Stimulated activated CD4-positive, alpha-beta T cell treated with anti-CD3 and anti-CD28 coated beads, Interleukin-4, amount 100 ng/mL, for 4 hours (primary cell): ENCODE measurements at places on chromosomes 2 and 18.
A peak's percentile ranks its signal among the peaks of the same experiment; 100 is the strongest.

DNA sequence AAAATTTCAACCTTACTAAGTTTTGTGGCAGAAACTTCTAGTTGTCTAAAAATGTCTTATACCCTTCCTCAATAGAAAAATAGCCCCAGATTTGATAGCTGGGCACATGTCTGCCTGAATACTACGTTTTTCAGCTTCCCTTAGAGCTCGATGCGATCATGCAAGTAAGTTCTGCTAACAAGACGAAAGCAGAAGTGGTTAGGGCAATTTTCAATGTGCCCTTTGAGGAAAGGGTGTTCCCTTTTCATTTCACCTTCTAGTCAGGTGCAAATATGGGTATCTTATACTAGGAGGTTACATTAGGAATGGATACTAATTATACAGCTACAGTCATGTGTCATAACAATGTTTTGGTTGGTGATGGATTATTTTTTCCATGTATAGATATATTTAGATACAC lies 1572.1 kb upstream of the LRRTM1 start:
- no peak for DNase-seq

GRCh38 chr2:45585267-45585861 lies 25.7 kb downstream of the SRBD1 start:
- no peak for DNase-seq

- no peak for DNase-seq
These were observed 55.0 kb downstream of the COL6A3 start for GRCh38 chr2:237358721-237359517.

- no peak for DNase-seq
These were observed 101.0 kb upstream of the DNAJC10 start for GRCh38 chr2:182615036-182615435.

- DNase-seq, result no peak
These were observed 19.9 kb downstream of the TOGARAM2 start for GRCh38 chr2:29000956-29001355.

GRCh38 chr2:109238580-109238979 lies 109.6 kb downstream of the SH3RF3 start:
- DNase-seq, result no peak

GRCh38 chr18:3321133-3321812 lies 59.3 kb downstream of the MYL12B start:
- DNase-seq, result no peak

DNA sequence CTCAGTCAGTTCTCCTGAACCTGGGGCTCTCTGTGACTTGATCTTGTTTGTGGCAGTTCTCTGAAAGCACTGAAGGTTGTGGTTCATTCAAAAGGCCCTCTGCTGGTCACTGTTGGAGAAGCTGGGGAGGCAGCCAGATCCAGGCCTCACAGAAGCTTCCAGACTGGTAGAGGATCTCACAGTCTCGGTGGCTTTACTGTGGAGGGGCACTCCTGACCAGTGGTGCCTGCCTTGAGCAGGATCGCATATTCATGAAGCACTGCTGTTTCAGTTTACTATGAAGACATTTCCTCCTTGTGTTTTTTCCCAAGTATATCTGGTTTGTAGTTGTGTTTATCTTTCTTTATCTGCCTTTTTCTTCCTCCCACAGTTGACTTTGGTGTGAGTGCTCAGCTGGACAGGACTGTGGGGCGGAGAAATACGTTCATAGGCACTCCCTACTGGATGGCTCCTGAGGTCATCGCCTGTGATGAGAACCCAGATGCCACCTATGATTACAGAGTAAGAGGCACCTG lies 133.9 kb downstream of the MAP4K4 start:
- peak; percentile 53 for DNase-seq

DNA sequence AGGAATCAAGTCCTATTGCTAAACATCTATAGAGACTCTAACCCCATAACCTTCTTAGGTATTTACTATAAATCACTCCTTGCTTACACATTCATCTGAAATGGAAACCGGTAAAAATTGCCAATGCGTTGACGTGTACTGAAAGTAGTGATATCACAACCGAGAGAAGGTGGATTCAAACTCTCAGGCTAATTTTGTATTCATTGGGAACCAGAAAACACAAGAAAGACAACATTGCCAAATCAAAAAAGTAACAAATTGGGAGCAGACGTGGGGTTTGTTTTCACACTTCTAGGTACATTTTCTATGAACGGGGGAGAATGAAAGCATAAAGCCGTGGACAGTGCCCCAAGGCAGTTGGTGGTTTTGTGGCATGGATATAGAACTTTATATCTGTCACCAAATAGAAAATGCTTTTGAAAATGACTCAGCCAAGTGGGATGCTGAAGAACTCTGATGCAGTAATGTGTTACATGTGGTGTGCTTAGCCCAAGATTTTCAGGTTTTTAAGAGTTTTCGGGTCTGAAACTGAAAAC lies 155.1 kb upstream of the RASGRP3 start:
- DNase-seq, result no peak

- DNase-seq, result no peak
These were observed 8.8 kb downstream of the GPR55 start for GRCh38 chr2:230916218-230916617.

DNA sequence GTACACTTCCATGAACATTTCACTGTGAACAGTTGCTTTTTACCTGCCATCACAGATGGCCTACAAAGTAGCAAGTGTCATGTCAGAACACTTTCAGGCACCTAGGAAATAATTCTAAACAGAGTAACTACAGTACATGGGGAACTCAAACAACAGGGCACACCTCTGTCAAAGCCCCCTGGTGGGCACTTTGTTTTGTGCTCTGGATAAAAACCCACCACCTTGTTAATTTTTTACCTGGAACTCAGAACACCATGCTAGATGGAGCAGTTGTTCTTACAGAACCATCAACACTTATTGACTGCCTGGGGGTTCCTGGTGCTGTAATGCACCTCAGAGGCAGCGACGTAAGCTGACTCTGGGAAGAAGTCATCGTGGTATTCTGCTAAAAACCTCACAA lies 2.3 kb downstream of the MSL3B start:
- DNase-seq, result no peak

DNA sequence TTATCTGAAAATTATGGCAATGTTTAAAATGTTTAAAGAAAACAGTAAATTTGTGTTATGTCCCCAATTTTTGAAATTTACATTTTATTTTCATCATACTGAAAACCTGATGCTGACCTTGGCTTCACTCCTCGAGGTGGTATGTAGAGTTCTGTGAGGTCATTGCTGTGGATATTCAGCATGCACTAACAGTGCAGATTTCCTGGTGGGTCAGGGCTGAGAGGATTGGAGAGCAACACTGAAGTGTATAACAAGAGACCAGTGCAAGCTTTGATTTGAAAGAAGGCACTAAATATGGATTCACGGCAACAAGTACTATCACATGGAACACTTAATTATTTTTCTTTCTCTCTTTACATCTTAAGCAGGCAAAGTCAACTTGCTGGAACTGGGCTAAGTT lies 134.1 kb downstream of the SLC8A1 start:
- no peak for DNase-seq

DNA sequence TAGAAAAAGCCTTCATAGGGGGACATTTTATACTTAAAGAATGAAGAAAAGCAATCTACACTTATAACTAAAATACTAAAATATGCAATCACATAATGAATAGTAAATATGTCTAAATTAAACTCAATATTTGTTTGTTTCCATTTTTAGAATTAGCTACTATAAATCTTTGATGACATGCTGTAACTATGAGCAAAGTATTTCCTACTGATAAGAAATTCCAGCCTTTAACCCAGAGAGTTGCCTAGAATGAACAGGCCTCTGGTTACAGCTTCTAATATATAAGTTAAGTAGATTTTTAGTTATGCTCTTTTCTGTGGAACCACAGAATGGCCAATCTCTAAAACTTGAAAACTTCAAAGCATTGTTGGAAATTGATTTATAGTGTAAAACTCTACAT lies 1465.6 kb upstream of the ZEB2 start:
- DNase-seq, result no peak

GRCh38 chr2:212592695-212593094 lies 54.1 kb upstream of the ERBB4 start:
- no peak for DNase-seq

GRCh38 chr2:193517615-193518014 lies 1322.9 kb upstream of the TMEFF2 start:
- no peak for DNase-seq

DNA sequence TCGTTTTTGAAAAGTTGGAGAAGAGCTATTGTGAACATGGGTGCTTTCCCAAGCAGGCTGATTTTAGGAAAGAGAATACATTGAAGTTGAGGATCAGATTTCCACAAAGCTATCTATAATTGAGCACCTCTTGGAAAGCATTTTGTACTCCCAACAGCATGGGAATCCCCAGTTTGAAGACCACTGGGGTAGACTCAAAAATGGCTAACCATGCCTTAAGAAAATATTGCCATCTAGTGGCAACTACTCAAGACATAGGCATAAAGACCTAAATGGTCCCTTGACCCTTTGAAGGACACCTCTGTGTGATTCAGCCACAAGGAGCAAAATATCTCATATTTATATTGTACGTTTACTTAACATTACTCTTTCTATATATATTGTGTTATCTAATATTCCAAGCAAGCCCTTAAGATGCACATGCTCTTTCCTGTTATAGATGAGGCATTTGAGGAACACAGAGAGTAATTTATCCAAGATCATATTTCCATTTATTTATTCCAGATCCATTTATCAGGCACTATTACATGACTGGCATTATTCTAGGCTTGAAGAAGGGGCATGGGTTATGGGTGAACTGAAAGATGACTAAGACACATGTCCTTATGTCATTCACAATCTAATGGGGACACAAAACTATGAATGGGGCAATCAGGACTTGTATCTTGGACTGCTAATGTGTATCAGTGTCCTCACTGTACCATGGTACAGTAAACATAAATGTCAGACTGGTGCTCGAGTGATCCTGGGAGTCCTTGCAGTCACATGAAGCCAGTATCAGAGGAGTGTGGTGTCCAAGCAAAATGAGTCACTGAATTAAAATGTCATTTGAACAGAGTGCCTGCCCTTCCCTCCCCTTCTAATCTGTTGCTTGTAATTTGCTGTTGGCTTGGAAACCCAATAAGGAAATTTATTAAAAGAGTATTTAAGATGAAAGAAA lies 121.0 kb upstream of the XPO1 start:
- no peak for DNase-seq

DNA sequence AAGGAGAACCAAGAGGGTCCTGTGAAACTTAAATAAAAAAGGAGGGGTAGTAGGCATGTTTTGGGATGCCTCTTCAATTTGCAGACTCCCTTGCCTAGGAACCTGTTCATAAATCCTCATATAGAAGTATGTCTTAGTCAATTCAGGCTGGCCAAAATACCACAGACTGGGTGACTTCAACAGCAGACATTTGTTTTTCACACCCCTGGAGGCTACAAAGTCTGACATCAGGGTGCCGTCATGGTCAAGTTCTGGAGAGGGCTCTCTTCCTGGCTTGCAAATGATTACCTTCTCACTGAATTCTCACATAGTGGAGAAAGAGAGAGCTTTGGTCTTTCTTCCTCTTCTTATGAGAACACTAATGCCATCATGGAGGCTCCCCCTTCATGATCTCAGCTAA lies 4.1 kb upstream of the TCF4 start:
- no peak for DNase-seq

DNA sequence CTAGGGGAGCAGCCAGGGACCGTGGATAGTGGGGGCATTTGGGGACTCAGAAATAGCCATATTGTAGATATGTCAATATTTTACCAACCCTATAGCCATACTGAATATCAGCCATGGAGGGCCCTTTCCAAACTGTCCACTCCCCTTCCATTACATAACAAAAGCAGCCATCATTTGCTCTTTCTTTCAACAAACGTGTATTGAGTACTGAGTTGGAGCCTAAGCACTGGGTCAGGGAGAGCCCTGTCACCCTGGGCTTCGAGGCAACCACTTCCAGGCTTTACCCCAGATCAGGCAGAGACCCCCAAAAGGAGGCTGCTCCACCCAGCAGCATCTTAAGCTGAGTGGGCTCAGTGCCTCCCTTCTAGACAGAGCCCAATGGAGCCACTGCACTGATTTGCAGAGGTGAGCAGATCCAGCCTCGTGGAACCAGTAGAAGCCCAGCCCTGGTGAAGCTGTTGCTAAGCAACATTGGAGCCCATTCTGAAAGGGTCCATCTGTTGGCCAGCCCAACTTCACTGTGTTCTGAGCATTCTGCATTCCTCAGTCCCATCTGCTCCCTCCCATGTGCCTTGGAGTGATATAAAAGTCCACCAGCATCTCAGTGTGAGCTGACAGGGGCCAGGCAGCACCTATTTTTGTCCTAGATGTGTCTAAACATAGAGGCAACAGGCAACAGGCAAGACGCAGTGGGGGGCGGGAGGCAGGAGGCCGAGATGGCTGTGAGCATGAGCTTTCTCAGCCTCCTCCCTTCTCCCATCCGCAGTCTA lies 112.1 kb downstream of the PLB1 start:
- no peak for DNase-seq

DNA sequence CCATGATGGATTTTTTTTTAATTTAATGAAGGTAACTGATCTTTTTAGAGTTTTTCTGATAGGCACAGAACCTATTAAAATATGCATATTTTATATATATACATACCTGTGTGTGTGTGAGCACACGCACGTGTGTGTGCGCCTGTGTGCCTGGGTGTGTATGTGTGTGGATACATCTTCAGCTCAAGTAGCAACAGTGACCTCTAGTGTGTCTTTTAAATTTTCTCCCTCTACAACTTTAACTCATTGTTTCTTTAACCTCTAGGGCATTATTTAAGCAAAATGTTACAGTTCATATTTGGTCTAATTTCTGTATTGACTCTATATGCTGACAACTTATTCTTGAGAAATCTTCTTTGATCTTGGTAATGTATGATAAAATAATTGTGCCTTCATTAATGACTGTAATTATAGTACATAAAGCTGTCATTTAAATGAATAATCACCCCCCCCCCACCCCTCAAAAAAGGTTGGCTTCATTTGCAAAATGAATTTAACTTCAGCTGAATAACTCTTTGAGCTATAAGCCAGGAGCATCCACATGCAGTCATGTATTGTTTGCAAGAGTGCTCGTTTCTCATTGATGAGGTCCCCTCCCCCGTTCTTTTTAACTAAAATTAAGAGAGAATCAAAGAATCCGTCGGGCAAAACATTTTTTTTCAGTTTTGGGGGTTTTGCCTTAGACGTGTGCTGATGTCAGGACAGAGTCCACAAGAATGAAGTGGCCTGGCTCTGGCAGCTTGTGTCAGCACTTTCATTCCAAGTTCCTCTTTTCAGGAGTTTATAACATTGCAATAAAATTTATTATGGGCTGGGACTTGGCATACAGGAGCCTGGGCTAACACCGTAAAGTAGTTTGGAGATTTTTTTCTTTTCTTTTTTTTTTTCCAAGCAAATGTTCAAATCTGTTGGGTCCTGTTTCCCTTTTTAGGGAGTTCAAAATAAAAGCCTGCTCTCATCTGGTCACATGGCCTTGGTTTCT lies 80.0 kb downstream of the ETAA1 start:
- DNase-seq, result no peak
